ENCODE measurements at places on chromosomes 4 and X.

DNA sequence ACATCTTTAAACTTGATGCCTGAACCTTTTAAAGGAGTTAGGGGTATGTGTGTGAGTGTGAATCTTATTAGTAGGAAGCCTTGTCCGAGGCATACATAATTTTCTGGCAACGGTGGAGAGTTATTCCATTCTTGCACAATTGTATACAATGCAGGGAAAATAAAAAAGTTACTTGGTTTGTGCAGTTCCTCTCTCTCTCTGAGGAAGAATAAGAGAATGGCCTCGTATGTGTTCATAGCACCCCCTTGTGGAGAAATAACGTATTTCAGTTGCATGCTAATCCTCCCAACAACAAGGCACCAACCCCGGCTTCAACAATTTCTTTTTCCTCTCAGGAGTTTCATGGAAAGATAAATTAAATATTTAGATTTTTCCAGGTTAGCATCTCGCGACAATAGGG, 33.7 kb upstream of the FGF13 start:
- DNase-seq = peak; percentile 4

- DNase-seq = no peak
These were observed 12.1 kb upstream of the CSN2 start for GRCh38 chr4:69977582-69977981.

DNA sequence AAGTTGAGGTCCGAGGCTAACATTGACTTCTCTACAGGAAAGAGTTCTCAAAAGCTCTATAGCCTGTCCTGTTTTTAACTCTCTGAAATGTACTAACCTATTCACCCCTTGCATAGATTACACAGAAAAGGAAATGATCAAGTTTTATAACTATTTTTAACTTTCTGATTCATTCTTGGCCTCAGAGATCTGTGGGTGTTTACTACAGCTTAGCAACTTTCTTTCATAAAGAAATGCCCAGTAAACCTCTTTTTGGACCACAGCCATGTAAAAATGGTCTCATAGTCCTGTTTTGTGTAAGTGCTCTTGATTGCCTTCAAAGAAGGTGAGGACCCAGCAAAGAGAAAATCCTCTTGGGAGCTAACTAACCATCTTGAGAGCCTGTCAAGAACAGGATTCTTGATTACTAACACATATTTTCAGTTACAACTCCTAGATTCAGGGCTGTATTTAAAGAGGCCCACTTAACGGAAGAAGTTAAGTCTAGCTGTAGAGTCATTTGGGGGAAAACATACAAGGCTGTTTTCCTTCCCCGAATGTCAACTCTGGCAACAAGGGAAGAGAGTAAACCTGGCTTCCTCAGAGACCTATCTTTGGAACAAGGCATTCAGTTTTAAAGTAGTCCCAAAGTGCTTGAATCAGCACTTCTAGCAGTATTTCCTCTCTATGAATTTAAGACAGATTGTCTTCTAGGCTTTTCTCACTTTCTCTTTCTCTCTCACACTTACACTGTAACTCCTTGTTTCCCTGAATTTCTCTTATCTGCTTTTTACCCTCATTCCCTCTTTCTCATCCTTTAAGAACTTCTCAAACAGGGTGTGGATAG, 78.2 kb downstream of the IL21 start:
- DNase-seq = no peak

DNA sequence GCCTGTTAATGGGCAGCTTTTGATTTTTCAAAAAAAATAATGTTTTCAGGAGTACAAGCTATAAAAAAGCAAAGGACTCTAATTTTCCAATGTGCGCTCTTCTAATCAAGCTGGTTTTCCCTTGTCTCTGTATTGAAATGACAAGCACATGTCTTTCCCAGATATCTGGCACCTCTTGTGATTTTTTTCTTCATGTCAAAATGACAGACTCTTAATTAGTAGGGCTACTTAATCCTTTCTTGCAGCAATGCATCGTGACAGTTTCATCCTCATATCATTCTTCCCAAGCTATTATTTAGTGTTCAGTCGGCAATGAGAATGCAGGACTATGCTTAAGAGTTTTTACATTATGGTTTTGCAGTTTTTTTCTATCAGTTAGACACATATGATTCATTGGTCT, 139.5 kb downstream of the MAGEC1 start:
- no peak for DNase-seq

- no peak for DNase-seq
These were observed 370.8 kb downstream of the FSTL5 start for GRCh38 chr4:161792991-161793390.

- DNase-seq = no peak
These were observed 191.4 kb downstream of the PPP3CA start for GRCh38 chr4:101155945-101156344.

All from hematopoietic multipotent progenitor cell treated with erythropoietin and hydrocortisone succinate and interleukin-3 and kit ligand, for 17 days (in vitro differentiated cells).